Activated T-cell treated with anti-CD3 and anti-CD28 coated beads, Interleukin-2, amount 50 U/mL, for 48 hours (primary cell): ENCODE measurements at places on chromosomes 3 and 15.

GRCh38 chr3:151900884-151901643, 27.6 kb downstream of the SUCNR1 start:
- no peak for DNase-seq

DNA sequence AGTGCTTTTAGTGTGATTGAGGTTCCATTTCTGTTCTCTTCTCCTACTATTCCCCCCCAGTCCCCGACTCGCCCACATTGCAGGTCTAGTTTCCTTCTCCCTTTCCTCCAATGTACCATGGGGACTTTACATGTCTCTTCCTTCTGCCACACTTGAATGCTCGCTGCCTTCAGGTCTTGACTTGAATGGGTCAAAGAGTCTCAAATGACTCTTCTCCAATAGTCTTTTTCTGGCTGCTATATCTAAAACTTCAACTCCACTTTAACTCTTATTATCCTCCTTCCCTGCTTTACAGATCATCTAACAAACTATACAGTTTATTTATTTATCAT, 213.9 kb upstream of the SLC2A2 start:
- DNase-seq: no peak

GRCh38 chr15:78007964-78008886, 69.3 kb downstream of the TBC1D2B start:
- DNase-seq: no peak

- DNase-seq: no peak
Measured at GRCh38 chr15:72781631-72782030, 1.9 kb downstream of the ADPGK start.

GRCh38 chr3:196563721-196564225, 4.6 kb downstream of the WDR53 start:
- DNase-seq: no peak
